ENCODE measurements at places on chromosomes 5 and 9.

DNA sequence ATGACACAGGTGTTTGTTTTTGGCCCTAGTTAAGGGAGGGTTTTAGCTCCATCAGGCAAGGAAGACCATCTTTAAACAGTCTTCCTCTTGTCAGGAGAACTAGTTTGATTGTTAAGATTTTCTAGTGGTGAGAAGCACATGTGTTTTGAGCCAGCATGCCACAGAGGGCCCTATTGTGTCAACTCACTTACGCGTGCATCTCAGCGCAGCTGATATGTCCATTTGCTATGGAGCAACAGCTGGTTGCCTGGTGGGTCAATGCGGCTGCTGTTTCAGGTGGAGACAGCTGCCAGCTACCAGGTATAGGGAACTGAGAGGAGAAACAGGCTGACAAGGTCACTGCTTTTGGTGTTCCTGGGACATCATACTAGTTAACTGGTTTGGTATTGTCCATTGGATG lies 100.5 kb upstream of the PRRC1 start:
- no peak for DNase-seq

GRCh38 chr5:72107131-72107900 lies at the start of gene MAP1B:
Gene MAP1B (plus strand): TSS chr5:72107475. CDS start chr5:72107532, 57 bp downstream.
- peak; percentile 98 for DNase-seq

- no peak for DNase-seq
Measured at GRCh38 chr9:132797861-132798659, 80.0 kb downstream of the AK8 start.

DNA sequence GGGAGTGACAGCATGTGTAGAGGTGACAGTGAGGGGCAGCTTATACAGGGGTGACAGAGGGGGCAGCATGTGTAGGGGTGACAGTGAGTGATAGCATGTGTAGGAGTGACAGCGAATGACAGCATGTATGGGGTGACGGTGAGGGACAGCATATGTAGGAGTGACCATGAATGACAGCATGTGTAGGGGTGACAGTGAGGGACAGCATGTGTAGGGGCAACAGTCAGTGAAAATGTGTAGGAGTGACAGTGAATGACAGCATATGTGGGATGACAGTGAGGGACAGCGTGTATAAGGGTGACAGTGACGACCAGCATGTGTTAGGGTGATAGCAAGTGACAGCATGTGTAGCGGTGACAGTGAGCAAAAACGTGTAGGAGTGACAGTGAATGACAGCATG lies 9.4 kb upstream of the GAPT start:
- DNase-seq: no peak

DNA sequence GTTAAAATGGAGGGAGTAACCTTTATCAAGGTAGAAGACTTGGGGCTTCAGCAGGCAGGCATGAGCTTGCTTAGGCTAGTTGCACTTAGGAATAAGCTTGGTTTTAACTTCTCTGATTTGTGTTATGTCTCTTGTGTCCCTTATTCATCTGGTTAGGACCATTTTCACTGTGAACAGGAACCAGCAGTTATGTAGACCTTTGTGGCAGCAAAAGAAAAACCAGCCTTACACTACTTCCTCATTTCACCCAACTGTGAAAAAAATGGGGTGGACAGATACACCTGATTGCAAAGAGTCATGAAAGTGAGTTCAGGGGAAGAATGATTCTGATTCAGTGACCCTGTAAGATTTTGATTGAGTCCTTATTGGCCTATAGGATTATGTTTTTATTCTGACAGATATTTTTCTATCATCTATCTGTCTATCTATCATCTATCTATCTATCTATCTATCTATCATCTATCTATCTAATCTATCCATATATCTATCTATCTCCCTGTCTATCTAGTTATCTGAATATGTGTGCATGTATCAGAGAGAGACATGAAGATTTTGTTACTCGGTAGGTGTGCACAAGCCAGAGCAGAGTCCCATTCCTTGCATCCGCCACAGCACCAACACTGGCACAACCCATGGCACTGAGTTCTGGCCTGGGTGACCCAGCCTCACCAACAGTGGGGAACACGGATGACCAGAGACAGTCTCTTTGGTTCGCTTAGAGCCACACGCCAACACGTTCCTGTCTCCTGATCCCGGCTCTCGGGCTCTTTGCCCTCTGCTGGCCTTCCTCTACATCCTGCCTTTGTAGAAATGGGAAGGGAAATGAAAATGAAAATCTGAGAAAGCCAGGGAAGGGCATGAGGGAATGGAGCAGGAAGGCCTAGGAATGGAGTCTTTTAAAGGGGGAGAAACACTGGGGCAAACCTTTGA lies 1.3 kb upstream of the ZNF366 start:
- no peak for DNase-seq

- DNase-seq: no peak
Measured at GRCh38 chr5:175866377-175866907, 4.9 kb upstream of the CPLX2 start.

DNA sequence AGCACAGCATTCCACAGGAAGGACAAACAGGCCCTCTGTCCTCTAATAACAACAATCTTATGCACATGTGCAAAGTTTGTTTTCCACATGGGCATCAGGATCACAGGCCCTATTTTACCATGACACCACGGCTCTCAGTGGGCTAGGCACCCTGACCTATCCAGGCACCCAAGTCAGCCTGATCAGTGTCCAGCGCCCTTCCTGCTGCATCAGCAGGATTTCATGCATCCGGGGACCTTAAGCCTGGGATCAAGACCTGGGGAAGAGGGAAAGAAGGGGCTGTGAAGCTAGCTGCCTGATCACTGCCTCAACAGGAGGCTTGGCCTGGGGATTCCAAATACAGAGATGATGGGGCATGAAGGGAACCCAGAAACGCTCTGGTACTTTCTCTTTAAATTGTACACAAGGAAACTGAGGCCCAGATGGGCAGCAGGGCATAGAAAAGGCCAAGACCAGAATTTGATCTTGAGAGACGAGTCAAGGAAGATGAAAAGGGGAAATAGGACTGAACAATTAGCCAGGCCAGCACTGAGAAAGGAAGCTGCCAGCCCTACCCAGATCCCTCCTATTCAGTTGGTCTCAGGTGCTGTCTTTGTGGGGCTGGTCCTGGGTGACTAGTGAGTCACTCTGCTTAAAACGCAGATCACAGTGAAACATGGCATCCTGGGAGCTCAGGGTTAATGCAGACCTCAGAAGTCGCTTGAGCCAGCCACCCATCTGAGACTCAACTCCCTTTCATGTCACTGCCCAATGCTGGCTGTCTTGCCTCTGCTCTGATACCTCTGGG lies 57.9 kb downstream of the SHB start:
- no peak for DNase-seq

DNA sequence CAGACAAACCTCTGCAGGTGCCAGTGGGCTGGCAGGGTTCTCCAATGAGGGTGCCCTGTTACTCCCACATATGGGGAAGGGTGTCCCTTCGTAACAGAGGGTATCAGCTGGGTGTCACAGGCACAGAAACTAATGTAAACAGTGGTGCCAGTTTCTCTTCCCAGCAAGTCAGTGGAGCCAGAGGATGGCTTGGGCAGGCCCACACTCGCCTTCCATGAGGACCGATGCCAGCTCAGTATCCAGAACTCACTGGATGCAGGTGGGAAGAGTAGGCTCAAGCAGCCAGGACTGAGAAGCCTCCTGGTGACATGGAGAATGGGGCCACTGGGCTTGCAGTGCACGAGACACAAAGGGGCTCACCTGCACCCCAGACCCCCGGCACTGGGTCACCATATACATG lies 30.4 kb downstream of the FSTL4 start:
- DNase-seq: no peak

- DNase-seq: peak; percentile 81
Measured at GRCh38 chr5:5141625-5142525, 1.7 kb downstream of the ADAMTS16 start.

- DNase-seq: peak; percentile 32
Measured at GRCh38 chr9:16321461-16322119, 548.9 kb downstream of the BNC2 start.

DNA sequence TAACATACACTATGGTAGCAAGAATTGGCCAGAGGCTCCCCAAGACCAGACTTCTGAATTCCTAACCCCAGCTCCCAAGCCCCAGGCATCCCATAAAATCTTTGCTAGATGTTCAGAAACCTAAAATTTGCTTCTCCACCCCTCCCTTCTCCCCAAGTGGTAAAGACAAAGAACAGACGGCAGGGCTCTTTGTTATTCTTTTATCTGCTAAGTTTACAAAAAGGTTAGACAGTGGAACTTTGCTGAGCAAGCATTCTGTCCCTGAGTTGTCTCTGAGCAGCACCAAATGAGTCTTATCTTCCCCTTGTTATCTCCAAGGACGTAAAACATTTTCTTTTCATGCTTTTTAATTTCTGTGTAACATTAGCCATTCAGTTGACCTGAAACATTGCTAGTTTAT lies 30.2 kb downstream of the TJP2 start:
- no peak for DNase-seq

- no peak for DNase-seq
Measured at GRCh38 chr5:36733183-36733582, 126.8 kb downstream of the SLC1A3 start.

- no peak for DNase-seq
Measured at GRCh38 chr5:113380807-113381326, 53.9 kb downstream of the TSSK1B start.

DNA sequence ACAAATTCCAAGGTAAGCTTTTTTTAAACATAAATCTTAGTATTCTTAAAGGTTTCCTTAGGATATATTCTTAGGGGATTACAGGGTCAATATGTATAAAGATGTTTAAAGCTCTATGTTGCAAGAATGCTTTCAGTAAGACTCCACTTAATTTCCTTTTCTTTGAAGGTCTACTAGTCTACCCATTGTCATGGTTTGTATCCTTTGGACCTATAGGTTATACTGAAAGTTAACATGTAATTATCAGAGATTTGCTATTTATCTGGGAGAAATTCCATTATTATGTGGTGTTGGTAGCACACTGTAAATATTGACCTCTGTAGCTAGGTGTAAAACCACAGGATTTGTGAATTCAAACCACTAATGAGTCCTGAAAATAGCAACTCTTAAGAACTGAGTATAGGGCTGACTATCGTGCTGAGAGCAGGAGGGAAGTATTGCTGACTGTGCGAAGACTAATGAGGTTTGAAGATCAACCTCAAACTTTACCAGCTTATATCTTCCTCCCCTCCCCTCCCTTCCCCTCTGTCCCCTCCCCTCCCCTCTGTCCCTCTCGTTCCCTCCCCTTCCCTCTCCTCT lies 85.6 kb downstream of the GADD45G start:
- no peak for DNase-seq

- DNase-seq: no peak
Measured at GRCh38 chr5:176579323-176579722, 30.2 kb downstream of the CDHR2 start.

DNA sequence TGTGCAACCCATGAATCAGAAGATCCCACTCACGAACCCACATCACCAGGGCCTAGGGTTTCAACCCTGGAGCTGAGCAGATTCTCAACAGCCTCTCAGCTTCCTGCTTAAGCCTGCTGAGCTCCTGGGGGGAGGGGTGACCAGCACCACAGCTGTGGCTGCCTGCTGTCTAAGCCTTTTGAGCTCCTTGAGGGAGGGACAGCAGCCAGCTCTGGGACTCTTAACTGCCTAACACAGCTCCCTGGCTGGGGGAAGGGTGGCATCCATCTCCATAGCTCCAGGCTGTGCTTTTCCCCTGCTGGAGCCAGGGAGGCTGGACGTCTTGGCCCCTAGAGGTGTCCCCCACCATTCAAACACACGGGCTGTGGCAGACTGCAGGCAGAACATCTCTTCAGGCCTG lies 250.3 kb downstream of the DMAC1 start:
- DNase-seq: peak; percentile 74

GRCh38 chr5:132495667-132496190 lies 5.2 kb upstream of the IRF1 start:
- DNase-seq: peak; percentile 80

GRCh38 chr9:75504721-75505120 lies 385.8 kb upstream of the PCSK5 start:
- no peak for DNase-seq

DNA sequence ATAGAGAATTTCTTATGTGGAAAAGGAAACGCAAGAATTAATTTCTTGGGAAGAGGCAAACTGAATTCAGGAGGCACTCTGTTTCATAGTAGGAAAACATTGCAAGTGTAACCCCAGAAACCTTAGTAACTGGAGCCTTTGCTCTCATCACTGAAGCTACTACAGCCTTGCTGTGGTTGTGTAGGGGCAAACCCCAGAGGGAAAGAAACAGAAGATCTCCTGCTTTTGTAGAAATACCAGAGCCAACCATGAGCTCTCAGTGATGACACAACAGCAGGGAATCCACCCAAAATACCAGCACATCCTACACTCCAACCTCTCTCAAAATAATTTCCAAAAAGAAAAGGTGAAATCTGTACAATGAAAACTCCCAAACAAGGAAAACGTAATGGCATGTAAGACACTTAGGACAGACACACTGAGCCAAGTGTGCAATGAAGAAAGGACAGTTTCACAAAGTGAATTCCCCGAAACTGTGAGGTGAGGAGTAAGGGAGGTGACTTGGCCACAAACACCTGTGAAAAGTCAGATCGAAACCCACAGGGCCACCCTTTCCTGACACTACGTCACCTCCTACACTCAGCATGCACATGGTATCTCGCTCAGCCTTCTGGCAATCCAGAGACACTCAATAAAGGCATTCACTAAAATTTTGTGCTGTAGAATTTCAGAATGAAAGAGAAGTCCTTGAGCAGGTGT lies 8.5 kb upstream of the ACSL6 start:
- DNase-seq: no peak

DNA sequence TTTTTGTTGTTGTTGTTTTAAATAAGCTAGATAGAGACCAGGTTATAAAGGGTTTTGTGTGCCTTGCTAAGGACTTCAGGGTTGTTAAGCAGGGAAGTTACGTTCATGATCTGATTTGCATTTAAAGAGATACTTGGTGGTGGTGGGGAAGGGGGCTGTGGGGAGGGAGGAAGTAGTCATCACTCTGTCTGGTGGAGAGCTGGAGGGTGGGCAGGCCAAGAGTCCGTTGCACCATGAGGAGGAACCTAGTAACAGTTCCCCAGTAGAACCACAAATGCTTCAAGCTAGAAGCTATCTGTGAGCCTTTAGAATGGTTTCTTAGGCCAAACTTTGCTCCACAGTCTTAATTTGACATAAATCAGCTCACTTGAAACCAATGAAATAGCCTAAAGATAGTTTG lies 18.7 kb upstream of the ROPN1L start:
- DNase-seq: no peak

DNA sequence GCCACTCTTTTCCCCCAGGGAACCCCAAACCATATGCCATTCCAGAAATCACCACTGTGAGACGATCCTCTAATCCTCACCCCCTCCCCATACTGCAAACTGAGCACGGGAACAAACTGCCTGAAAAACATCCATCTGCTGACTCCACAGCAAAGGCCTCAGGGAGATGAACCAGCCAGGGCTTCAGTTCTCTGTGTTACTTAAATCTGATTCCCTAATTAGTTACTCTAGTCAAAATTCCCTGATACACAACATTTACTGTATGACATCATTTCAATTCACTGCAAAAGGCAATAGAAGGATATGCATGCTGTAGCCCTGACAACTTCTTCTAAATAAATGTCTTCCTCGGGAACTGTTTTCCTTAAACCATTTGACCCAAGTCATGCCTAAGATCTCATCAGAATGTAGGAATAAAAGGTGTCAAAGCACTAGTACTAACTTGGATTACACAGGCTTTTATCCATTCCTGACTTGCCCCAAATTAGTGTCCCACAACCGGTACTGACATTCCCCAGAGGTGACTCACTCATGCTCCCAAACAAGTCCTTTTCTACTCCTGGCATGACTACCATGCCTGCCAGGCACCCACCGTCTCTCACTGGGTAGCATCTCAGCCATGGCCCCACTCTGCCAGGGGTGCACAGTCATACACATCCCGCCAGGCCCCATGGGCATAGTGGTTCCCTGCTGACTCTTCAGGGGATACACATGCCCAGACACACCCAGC lies 35.0 kb downstream of the MTX3 start:
- DNase-seq: no peak
